Ascending aorta (tissue), 2 donors: ENCODE measurements at places on chromosomes 11 and 22. TPM values are rescaled to one million over a fixed set of nuclear protein-coding genes. Genes with fewer than 3 reads are reported as not detected.
A peak's percentile ranks its signal among the peaks of the same experiment; 100 is the strongest.

Gene TMEM151A
- total RNA-seq, result 3.6 TPM

GRCh38 chr11:119529936-119530335, 107.0 kb upstream of the THY1 start:
- DNase-seq, result no peak
- H3K27ac ChIP-seq, result no peak overlapping the region
- H3K4me3 ChIP-seq, result no peak overlapping the region
- no peaks in the 10 kb centered on the region for H3K4me1 ChIP-seq
- H3K27me3 ChIP-seq, result no peaks in the 10 kb centered on the region

DNA sequence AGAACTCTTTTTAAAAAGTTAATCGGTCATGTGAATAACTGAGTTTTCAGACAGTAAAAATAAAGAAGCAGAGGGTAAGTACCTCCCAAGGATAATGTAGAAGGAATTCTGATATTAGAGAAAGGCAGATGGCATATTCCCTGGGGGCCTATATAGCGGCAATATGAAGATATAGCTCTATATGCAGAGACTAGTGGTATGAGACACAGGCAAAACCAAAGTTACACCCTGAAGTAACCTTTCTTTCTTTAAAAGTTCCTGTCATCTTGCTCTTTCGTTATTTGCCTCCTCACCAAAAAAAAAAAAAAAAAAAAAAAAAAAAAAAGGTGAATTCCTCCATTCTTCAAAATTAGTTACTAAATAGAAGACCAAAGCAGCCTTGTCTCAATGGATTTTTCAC, 76.2 kb upstream of the ARHGAP32 start:
- H3K4me1 ChIP-seq, result no peaks in the 10 kb centered on the region
- H3K4me3 ChIP-seq, result no peak overlapping the region
- no peak overlapping the region for H3K27ac ChIP-seq
- no peaks in the 10 kb centered on the region for H3K27me3 ChIP-seq

- H3K4me3 ChIP-seq, result no peak overlapping the region
- H3K4me1 ChIP-seq, result no peaks in the 10 kb centered on the region
- no peaks in the 10 kb centered on the region for H3K36me3 ChIP-seq
- no peak for DNase-seq
- no peaks in the 10 kb centered on the region for H3K27me3 ChIP-seq
- no peak overlapping the region for H3K27ac ChIP-seq
Measured at GRCh38 chr11:2731130-2732125, 31.6 kb upstream of the KCNQ1OT1 start.

- no peaks in the 10 kb centered on the region for H3K36me3 ChIP-seq
- no peaks in the 10 kb centered on the region for H3K27me3 ChIP-seq
- H3K4me1 ChIP-seq, result no peaks in the 10 kb centered on the region
- H3K27ac ChIP-seq, result peak within 1 kb of the TSS; percentile 90
- H3K4me3 ChIP-seq, result peak within 1 kb of the TSS; percentile 93
Measured at GRCh38 chr22:42720263-42721044, at the start of gene A4GALT. Gene A4GALT, minus strand, starts transcription at chr22:42720870. Its CDS starts 26,919 bp downstream, at chr22:42693951.

GRCh38 chr22:48907591-48907990, 920.1 kb downstream of the BRD1 start:
- H3K27ac ChIP-seq, result no peak overlapping the region
- H3K36me3 ChIP-seq, result no peaks in the 10 kb centered on the region
- H3K4me3 ChIP-seq, result no peak overlapping the region
- H3K27me3 ChIP-seq, result no peaks in the 10 kb centered on the region

DNA sequence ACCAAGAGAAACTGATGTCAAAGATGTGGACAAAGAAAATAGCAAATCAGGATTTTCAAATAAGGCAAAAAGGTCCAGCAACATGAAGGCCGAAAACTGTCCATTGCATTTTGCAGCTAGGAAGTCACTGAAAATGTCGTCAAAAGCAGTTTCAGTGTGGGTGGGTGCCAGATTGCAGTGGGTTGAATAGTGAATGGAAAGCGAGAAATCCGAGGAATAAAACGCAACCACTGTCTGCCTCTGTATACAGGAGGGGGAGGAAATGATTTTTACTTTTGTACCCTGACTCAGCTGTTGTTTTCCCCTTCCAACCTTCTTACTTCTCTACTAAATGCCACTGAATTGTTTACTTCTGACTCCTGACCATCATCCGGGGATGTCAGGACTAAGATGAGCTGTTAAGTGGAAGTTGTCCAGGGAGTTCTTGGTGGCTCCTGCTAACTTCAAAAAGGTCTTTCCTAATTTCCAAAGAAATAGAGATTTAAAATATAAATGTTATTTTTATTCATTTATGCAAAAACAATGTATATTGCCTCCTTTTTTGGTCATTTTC, 64.9 kb upstream of the BIRC3 start:
- no peaks in the 10 kb centered on the region for H3K4me1 ChIP-seq
- no peak for DNase-seq

Gene CDHR5
- total RNA-seq, result 5.0 TPM

- no peaks in the 10 kb centered on the region for H3K36me3 ChIP-seq
- peaks cover 3% of the 10 kb centered on the region for H3K4me1 ChIP-seq
- H3K27me3 ChIP-seq, result no peaks in the 10 kb centered on the region
Measured at GRCh38 chr11:30393012-30393411, 70.1 kb downstream of the ARL14EP start.

Gene CARD16
- total RNA-seq, result 15.5 TPM

DNA sequence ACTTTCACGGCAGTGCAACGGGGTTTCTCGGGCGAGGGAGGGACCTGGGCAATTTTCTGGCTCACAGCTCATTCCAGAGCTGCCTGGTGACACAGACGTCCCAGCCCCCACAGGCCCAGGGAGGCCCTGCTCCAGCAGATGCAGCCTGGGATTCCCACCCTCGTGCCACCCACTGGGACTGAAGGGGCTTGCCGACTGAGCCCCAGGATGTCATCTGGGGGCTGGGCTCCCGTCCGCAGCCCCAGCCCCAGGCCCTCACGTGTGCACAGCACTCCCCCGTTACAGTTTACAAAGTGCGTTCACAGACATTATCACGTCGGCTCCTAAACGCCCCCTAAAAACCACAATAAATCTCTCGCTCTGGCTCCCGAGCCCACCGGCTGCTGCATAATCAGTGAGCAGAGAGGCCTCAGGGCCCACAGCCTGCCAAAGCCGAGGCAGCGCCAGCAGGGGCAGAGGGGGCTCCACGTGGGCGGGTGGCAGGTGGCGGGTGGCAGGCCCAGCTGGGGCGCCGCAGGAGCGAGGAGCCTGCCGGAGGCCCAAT, 76.9 kb upstream of the TCF20 start:
- no peaks in the 10 kb centered on the region for H3K36me3 ChIP-seq
- no peak overlapping the region for H3K27ac ChIP-seq
- no peaks in the 10 kb centered on the region for H3K27me3 ChIP-seq
- DNase-seq, result no peak
- no peak overlapping the region for H3K4me3 ChIP-seq
- peaks cover 6% of the 10 kb centered on the region for H3K4me1 ChIP-seq

- DNase-seq, result peak; percentile 24
- no peak overlapping the region for H3K4me3 ChIP-seq
- H3K36me3 ChIP-seq, result peaks cover 17% of the 10 kb centered on the region
- H3K27me3 ChIP-seq, result no peaks in the 10 kb centered on the region
- no peak overlapping the region for H3K27ac ChIP-seq
Measured at GRCh38 chr22:21450858-21451353, 16.3 kb upstream of the TMEM191C start.

GRCh38 chr11:128343135-128343514, 244.2 kb downstream of the ETS1 start:
- no peaks in the 10 kb centered on the region for H3K4me1 ChIP-seq
- H3K27me3 ChIP-seq, result no peaks in the 10 kb centered on the region
- H3K36me3 ChIP-seq, result no peaks in the 10 kb centered on the region
- no peak for DNase-seq
- no peak overlapping the region for H3K4me3 ChIP-seq

Gene E2F8
- 0.96 TPM for total RNA-seq

Gene SLC35C1
- 47.7 TPM for total RNA-seq

DNA sequence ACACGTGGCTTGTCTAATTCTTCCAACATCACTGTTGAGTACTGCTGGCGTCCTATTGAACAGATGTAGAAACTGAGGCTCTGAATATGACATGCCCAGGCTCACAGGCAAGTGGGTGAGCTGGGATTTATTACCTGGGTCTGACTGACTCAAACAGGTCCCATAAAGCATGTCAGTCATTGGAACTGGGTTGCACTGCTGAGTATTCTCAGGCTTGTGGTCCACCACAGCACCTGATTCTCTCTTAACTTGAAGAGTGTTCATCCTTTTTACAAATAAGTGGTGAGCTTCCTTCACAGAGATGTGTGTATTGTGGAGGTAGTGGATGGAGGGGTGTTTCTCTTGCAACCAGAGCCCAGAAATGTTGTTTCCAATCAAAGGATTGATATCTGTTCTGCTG, 44.5 kb downstream of the SC5D start:
- H3K4me1 ChIP-seq, result no peaks in the 10 kb centered on the region
- H3K27me3 ChIP-seq, result no peaks in the 10 kb centered on the region
- no peak overlapping the region for H3K27ac ChIP-seq
- H3K36me3 ChIP-seq, result no peaks in the 10 kb centered on the region
- no peak for DNase-seq

Gene RHOD
- 82.6 TPM for total RNA-seq

Gene RAG2
- total RNA-seq, result not detected

DNA sequence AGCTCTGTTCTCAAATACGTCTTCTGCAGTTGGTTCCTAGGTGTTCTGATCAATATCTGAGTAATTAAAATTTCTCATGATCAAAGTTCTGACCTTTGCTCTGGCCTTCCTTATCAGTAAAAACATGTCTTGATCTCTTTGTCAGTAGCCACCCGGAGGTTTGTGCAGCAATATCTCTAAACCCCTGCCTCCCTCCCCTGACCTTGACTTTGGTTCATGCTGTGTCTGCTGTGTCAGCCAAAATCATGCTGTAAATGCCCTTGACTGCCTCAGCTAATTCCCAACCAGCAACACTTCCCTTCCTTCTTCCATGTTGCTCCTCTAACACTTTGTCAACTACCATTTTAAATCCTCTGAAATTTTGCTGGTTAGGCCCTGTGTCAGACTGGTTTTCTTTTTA, 424.7 kb downstream of the FAM181B start:
- H3K27me3 ChIP-seq, result no peaks in the 10 kb centered on the region
- DNase-seq, result no peak
- no peak overlapping the region for H3K4me3 ChIP-seq
- no peaks in the 10 kb centered on the region for H3K4me1 ChIP-seq

DNA sequence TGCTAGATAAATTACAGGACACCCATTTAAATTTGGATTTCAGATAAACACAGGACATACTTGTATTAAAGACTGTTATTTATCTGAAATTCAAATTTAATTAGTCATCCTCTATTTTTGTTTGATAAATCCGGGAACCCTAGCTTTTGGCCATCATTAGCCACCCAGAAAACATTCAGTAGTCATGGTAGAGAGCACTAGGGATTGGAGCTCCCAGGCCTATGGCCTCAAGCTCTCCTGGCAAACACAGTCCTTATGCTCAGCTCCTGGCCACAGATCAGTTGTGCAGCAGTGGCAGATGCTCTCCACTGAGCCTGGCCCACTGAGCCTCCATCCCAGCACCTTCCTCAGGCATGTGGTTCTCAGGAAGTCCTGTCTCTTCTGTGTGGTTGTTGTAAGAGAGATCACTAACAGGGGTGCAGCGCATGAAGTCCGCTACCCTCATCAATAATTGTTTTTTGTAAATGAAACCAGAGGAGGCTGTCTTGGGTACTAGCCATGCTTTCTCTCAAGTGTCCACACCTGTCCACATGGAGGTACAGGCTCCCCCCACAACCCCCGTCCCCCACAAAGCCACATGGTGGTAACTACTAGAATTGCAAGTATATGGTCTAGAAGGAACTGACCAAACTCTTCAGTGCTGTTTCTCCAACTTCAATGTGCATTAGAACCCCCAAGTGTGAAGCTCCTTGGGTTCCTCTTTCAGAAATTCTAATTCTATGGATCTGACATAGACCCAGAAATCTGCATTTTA, 1.1 kb upstream of the IRAG1 start:
- peaks cover 47% of the 10 kb centered on the region for H3K4me1 ChIP-seq
- peak overlapping the region; percentile 99 for H3K27ac ChIP-seq
- peak overlapping the region; percentile 87 for H3K4me3 ChIP-seq
- no peaks in the 10 kb centered on the region for H3K36me3 ChIP-seq
- no peaks in the 10 kb centered on the region for H3K27me3 ChIP-seq
- no peak for DNase-seq

- DNase-seq, result no peak
- H3K27ac ChIP-seq, result no peak overlapping the region
- H3K4me3 ChIP-seq, result no peak overlapping the region
- no peaks in the 10 kb centered on the region for H3K27me3 ChIP-seq
Measured at GRCh38 chr11:65609665-65610064, 4.4 kb downstream of the MAP3K11 start.

- H3K27me3 ChIP-seq, result no peaks in the 10 kb centered on the region
- H3K27ac ChIP-seq, result peak overlapping the region; percentile 93
Measured at GRCh38 chr11:10600570-10601248, 32.2 kb upstream of the LYVE1 start.

DNA sequence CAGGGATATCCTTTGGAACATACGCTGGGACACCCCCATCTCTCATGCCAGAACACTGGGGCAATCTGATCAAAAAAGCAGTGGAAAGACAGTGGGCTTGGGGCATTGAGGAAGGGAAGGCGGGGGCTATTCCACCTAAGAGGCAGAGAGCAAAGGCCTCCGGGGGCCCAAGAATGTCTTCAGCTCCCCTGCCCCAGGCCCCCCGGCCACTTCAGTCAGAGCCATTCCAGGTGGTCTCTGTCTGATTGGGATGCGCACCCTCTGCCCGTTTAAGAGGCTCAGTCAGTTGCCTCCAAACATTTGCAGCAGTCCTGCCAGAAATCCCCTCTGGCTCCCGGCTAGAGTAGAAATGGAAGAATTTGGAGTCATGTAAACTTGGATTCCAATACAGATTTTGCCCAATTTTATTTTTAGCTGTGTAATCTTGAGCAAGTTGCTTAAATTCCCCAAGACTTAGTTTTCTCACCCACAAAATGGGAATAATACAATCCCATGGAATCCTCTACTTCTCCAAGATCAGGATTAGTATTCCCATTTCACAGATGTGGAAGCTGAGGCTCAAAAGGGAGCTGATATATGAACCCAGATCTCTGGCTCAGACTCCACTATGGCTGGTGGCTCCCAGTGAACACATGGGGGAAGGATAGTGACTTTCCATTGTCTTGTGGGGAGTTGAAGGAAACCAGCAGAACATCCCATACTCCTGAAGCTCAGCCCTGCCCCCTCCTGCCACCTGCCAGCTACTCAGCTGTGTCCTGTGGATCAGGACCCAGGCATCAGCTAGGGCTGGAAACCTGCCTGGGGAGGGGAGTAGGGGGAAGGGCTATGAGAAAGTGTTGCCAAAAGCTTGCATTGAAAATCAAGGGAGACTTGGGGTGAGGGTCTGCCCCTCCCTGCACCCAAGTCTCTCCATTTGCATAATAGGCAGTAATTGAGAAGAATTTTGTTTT, 6.1 kb upstream of the WNT11 start:
- no peaks in the 10 kb centered on the region for H3K27me3 ChIP-seq
- H3K4me3 ChIP-seq, result no peak overlapping the region

- H3K27ac ChIP-seq, result no peak overlapping the region
- no peaks in the 10 kb centered on the region for H3K27me3 ChIP-seq
- DNase-seq, result no peak
- H3K36me3 ChIP-seq, result peaks cover 2% of the 10 kb centered on the region
- peaks cover 3% of the 10 kb centered on the region for H3K4me1 ChIP-seq
Measured at GRCh38 chr11:45984192-45984591, 61.7 kb downstream of the LARGE2 start.

- no peak overlapping the region for H3K4me3 ChIP-seq
- no peaks in the 10 kb centered on the region for H3K27me3 ChIP-seq
- H3K36me3 ChIP-seq, result no peaks in the 10 kb centered on the region
- DNase-seq, result no peak
- H3K4me1 ChIP-seq, result no peaks in the 10 kb centered on the region
Measured at GRCh38 chr11:1637628-1638027, 8.1 kb downstream of the KRTAP5-5 start.

Gene MICAL3
- 36.9 TPM for total RNA-seq

GRCh38 chr22:24359452-24360120, 67.8 kb upstream of the ADORA2A start:
- peaks cover 28% of the 10 kb centered on the region for H3K36me3 ChIP-seq
- no peaks in the 10 kb centered on the region for H3K4me1 ChIP-seq
- H3K4me3 ChIP-seq, result no peak overlapping the region
- no peak overlapping the region for H3K27ac ChIP-seq
- DNase-seq, result no peak
